ENCODE measurements at places on chromosomes 3 and 15.

- DNase-seq: no peak
Observed at GRCh38 chr15:89772932-89773583, 3.1 kb upstream of the MESP2 start.

DNA sequence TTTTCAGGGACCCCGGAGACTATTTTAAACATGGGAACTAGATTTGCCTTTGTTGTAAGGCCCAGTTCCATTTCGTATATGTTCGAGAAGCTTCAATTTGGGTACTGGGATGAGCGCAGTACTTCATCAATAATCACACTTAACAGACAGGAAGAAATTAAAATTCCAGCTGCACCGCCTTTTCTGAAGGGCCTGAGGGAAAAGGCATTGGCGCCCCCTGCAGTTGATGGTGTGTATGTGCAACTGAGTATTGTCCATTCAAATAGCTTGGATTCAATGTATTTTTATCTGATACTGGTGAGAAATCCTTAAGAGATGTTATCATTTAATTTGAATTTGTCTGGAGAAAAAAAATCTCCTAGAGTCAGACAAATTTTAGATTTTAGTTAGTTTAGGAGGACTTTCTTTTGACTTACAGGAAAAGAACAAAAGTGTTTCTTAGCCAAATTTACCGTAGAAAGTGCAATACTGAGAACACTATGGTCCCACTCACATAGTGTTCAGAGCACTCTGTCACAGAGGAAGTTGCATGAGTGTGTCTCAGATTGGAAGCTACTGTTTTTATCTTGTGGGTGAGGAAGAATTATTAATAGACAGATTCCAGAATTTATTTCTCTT lies 5.4 kb upstream of the ALDH1A2 start:
- DNase-seq: no peak

- no peak for DNase-seq
Observed at GRCh38 chr3:183619624-183620251, 15.7 kb upstream of the KLHL24 start.

DNA sequence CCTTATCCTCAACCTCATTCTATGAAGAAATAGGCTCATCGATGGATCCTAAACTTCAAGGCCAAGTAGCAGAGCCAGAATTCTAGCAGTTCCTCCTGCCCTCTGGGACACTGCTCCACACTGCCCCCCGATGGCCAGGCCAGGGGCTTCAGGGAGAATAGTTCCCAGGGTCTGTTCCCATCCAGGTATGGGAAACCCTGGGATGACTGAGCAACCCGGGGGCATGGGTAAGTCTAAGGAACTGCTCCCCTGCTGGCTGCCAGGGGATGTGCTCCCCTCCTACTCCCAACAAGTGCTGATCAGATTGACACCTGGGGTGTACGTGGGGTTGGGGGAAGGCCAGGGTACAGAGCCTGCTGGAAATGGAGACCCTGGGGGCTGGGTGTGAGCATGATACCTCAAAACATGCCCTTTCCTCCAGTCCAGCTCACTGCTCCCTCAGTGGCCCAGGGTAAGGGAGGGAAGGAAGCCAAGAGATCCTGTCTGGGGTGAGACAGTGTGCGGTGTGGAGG lies 7.6 kb downstream of the ULK3 start:
- no peak for DNase-seq

GRCh38 chr3:131142580-131142979 lies 115.9 kb downstream of the NEK11 start:
- no peak for DNase-seq

DNA sequence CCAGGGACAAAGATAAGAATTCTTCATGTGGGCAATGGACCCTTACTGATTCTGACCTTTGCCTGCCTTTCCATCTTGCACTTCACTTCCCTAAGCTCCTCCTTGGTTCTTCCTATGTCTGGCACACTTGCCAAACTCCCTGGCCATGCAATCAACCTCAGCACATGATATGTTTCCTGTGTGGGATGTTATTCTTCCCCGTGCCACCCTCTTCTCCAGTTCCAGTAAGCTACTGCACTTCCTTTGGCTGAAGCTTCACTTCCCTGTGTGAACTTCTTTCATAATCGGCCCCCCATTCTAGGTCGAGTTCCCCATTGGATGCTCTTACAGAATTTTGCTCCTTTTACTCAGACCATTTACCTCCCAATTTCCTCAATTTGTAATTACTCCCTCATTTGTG lies 10.7 kb upstream of the TASOR start:
- DNase-seq: no peak

- no peak for DNase-seq
Observed at GRCh38 chr15:77024273-77025082, 29.6 kb downstream of the PSTPIP1 start.

DNA sequence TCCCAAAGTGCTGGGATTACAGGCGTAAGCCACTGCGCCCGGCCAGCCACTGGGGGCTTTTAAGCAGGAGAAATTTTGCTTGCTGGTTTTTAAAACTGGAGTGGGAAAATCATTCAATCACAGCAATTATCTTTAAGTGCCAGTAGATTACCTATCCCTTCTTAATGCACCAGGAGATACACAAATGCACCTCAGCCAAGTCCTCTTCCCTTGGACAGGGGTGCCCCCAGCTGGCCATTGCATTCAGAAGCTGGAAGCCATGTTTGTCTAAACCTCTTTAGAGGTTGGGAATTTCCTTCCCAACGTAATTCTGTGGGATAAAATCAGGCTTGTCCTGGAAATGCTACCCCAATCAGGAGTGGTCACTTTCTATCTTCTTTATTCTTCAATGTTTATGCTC lies 26.6 kb downstream of the MIX23 start:
- DNase-seq: peak; percentile 87
